ENCODE measurements at places on chromosomes 7 and 10.

GRCh38 chr7:86479144-86479543, 164.6 kb upstream of the GRM3 start:
- no peak overlapping the region for H3K27ac ChIP-seq
- no peaks in the 10 kb centered on the region for H3K4me1 ChIP-seq
- H3K27me3 ChIP-seq = no peaks in the 10 kb centered on the region
- H3K4me3 ChIP-seq = no peak overlapping the region
- DNase-seq = no peak

- peaks cover 3% of the 10 kb centered on the region for H3K4me1 ChIP-seq
- no peaks in the 10 kb centered on the region for H3K27me3 ChIP-seq
- H3K27ac ChIP-seq = no peak overlapping the region
- no peak overlapping the region for H3K4me3 ChIP-seq
Observed at GRCh38 chr10:14625765-14626525, 148.8 kb downstream of the FAM107B start.

- no peaks in the 10 kb centered on the region for H3K27me3 ChIP-seq
- no peak overlapping the region for H3K27ac ChIP-seq
- peaks cover 74% of the 10 kb centered on the region for H3K36me3 ChIP-seq
- peaks cover 21% of the 10 kb centered on the region for H3K4me1 ChIP-seq
- no peak for DNase-seq
- H3K4me3 ChIP-seq = no peak overlapping the region
Observed at GRCh38 chr7:106885652-106886051, 20.6 kb downstream of the PIK3CG start.

DNA sequence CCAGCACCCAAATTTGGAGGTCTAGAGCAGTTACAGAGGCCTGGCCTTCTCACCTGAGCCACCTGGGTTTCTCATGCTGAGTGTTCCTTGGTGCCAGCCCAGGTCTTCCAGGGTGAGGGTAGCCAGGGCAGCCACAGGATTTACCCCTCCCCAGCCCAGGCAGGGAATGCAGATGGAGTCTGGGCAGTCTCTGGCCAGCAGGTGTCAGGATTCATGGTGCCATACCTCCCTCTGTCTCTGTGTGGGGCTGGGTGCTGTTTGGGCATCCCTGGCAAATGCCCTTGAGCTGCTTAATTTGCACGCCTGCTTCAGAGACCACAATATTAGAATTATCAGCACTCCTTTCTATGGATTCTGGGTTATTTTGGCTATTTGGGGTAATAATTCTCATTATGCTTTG, 246.7 kb downstream of the GFRA1 start:
- DNase-seq = no peak
- no peak overlapping the region for H3K27ac ChIP-seq
- H3K4me3 ChIP-seq = no peak overlapping the region
- H3K4me1 ChIP-seq = no peaks in the 10 kb centered on the region

DNA sequence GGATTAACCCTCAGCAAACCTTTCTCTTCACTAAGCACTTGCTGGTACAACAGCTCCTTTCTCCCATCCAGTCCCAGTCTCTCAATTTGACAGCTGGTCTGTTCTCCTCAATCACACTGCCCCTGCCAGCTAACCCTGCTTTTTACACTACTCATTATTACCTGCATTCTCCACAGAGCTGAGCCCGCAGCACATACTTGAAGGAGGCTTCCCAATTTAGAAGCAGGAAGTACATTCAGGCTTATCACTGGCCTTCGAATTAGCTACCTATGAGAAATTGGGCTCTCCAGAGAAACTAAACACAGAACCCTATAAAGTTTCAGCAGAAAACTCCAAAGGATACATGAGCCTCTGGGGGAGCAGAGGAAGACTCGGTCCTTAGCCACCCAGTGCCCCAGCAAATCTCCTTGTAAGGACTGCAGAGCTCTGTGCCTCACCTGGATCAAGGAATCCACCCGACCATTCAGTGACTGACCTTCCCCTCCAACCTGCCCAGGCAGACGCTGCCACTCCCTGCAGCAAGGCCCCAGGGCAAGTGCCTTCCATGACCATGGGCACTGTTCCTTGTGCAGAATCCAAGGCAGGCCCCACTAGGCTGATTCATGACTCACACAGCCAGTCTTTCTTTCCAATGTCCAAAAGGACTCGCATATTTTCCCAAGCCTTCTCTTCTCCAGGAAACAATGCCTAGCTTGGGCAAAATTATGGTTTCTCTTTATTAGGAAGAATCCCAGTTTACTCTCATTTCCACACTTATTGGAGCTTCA, 68.0 kb downstream of the VOPP1 start:
- no peak for DNase-seq
- H3K27ac ChIP-seq = no peak overlapping the region
- H3K27me3 ChIP-seq = no peaks in the 10 kb centered on the region

DNA sequence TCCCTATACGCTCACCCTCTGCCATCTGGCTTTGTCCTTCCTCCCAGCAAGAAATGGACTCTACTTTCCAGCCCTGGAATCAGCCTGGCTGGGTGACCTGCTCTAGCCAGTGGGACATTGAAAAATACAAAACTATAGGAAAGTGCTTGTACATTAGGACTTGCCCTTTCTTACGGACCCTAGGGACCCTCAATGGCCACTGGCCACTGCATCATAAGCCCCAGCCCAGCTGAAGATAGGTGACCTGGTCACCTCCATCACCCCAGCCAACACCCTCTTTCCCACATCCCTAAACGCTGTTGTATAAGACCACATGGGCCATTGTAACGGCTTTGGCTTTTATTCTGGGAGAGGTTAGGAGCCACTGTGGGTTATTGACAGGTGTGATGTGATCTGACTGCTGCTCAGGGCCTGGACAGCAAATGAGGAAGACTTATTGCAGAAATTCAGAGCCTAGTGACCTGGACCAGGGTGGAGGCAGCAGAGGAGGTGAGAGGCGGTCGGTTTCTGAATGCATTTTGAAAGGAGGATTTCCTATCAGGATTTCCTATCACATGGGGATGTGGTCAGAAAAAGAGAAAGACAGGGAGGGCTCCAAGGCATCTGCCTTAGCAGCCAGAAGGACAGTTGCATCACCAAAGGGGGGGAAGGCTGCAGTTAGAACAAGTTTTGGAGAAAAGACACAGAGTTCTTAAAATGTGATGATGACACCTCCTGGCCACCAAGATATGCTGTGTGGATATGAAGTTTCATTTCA, 2.2 kb upstream of the LMBR1 start:
- peak overlapping the region; percentile 62 for H3K27ac ChIP-seq
- peaks cover under 1% of the 10 kb centered on the region for H3K27me3 ChIP-seq
- H3K36me3 ChIP-seq = peaks cover 5% of the 10 kb centered on the region
- peaks cover 36% of the 10 kb centered on the region for H3K4me1 ChIP-seq
